Activated CD4-positive, alpha-beta T cell treated with anti-CD3 and anti-CD28 coated beads, Interleukin-2, amount 10 ng/mL, durations not matched to agents 24 days and 14 days (primary cell): ENCODE measurements at places on chromosomes 2 and 18. TPM values are rescaled to one million over a fixed set of nuclear protein-coding genes. Genes with fewer than 3 reads are reported as not detected.

Gene MAL
- 166 and 167 TPM in 2 replicates for total RNA-seq

Gene FER1L5
- not detected in 2 replicates for total RNA-seq

Gene SERPINB7
- total RNA-seq = not detected in 2 replicates

- DNase-seq = no peak
- peaks cover 24% of the 10 kb centered on the region for H3K4me1 ChIP-seq
- H3K4me3 ChIP-seq = no peak overlapping the region
- no peaks in the 10 kb centered on the region for H3K36me3 ChIP-seq
These were observed 88.3 kb downstream of the SPP2 start for GRCh38 chr2:234138836-234139235.

GRCh38 chr2:173914055-173914927, 50.9 kb downstream of the SP3 start:
- H3K4me3 ChIP-seq = no peak overlapping the region
- H3K27me3 ChIP-seq = no peaks in the 10 kb centered on the region
- H3K4me1 ChIP-seq = peaks cover 22% of the 10 kb centered on the region
- no peak overlapping the region for H3K27ac ChIP-seq

DNA sequence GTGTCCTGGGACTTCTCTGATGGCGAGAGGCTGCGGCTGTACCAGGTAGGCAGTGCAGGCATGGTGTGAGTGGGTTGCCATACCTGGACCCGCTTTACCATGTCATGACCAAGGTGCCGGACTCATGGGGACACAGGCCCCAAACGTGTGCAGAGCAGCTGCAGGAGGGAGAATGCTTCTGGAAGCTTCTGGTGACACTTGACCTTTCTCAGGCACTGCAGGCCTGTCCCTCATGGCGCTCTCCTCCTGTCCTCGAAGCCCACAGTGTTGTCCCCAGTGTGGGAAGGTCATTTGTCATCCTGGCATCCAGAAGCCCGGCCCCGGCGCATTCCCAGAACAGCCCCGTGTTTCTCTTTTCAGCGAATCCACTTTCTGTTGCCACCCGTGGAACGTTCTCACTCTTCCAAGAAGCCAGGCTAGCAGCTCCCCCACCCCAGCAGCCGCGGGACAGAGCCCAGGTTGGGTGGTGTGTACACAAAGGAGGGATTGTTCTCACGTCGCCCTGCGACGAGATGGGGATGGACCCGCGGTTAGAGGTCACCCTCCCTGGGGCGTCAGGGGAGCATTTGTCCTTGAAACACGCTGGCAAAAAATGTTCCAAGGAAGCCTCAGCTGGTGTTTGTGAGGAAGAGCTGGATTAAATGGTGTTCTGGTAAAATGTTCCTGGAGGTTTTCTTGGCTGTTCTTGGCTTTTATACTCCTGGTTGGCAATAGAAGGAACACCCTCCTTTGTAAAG, 43.7 kb downstream of the SH3BP4 start:
- no peaks in the 10 kb centered on the region for H3K4me1 ChIP-seq
- no peaks in the 10 kb centered on the region for H3K36me3 ChIP-seq
- H3K27me3 ChIP-seq = peaks cover 14% of the 10 kb centered on the region
- H3K27ac ChIP-seq = no peak overlapping the region
- no peak for DNase-seq
- H3K4me3 ChIP-seq = no peak overlapping the region

- no peak overlapping the region for H3K4me3 ChIP-seq
- peaks cover 6% of the 10 kb centered on the region for H3K27me3 ChIP-seq
- H3K4me1 ChIP-seq = no peaks in the 10 kb centered on the region
- no peak for DNase-seq
- H3K27ac ChIP-seq = no peak overlapping the region
These were observed 95.1 kb upstream of the GPC1 start for GRCh38 chr2:240340361-240340761.

GRCh38 chr2:223053484-223054192, 1.6 kb downstream of the KCNE4 start:
- no peak overlapping the region for H3K27ac ChIP-seq
- no peaks in the 10 kb centered on the region for H3K36me3 ChIP-seq
- no peak for DNase-seq
- H3K4me3 ChIP-seq = no peak overlapping the region

GRCh38 chr2:33323957-33324356, 152.5 kb upstream of the RASGRP3 start:
- H3K4me1 ChIP-seq = peaks cover 22% of the 10 kb centered on the region
- H3K4me3 ChIP-seq = no peak overlapping the region
- no peak for DNase-seq
- H3K27me3 ChIP-seq = no peaks in the 10 kb centered on the region
- H3K36me3 ChIP-seq = no peaks in the 10 kb centered on the region
- H3K27ac ChIP-seq = no peak overlapping the region

- H3K36me3 ChIP-seq = no peaks in the 10 kb centered on the region
- no peak for DNase-seq
- H3K27ac ChIP-seq = no peak overlapping the region
- H3K27me3 ChIP-seq = no peaks in the 10 kb centered on the region
These were observed 106.2 kb downstream of the CYRIA start for GRCh38 chr2:16559278-16560067.

DNA sequence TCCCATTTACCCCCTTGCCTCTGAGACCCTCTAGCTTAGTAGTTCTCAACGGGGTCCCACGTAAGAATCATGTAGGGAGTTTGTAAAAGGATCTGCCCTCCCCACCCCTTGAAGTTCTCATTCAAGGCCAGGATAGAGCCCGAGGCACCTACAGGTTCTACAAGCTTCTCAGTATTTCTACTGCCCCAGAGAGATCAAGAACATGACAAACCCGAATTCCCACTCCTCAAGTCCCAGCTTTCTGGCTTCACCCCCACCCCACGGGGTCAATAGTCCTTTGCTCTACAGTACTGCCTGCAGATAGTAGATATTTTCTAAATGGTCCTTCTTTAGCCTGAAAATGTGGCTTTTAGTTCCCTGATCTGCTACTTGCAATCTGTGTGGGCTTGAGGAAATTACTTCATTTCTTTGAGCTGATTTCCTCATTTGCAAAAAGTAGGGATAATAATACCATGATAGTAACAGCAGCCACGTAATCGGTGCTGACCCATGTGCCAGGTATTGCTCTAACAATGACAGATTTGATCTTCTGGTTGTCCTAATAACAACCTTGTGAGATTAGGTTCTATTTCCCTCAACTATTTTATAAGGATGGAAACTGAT, 7.1 kb downstream of the CIB4 start:
- no peaks in the 10 kb centered on the region for H3K36me3 ChIP-seq
- no peak overlapping the region for H3K4me3 ChIP-seq
- no peaks in the 10 kb centered on the region for H3K4me1 ChIP-seq
- no peak overlapping the region for H3K27ac ChIP-seq
- DNase-seq = no peak

DNA sequence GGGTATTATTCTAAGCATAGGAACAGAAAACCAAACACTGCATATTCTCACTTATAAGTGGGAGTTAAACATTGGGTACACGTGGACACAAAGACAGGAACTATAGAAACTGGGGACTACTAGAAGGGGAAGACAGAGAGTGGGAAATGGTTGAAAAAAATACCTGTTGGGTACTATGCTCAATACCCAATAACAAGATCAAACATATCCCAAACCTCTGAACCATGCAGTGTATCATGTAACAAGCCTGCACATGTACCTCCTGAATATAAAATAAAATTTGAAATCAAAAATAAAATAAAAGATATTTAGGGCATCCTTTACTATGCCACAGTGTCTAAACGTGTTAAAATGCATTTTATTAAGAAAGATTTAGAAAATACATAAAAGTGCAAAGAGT, 221.0 kb upstream of the TFPI start:
- no peak overlapping the region for H3K27ac ChIP-seq
- no peak overlapping the region for H3K4me3 ChIP-seq
- DNase-seq = no peak
- no peaks in the 10 kb centered on the region for H3K4me1 ChIP-seq
- no peaks in the 10 kb centered on the region for H3K27me3 ChIP-seq
